ENCODE measurements at places on chromosomes 7 and 10.

DNA sequence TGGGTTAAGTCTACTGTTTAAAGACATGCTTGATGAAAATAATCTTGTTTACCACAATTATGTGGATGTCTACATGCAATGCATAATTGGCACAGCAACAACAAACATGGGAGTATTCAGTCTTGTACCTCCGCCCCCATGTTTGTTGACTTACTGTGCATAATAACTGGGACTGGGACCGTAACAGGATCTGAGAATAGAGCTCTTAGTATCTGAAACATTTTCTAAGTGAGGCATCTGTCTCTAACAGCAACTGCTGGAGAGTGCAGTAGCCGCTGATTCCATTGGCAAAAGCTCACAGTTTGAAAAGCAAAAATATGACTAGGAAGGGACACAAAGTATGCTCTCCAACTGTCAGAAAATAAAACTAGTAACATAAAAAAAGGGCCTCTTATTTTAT lies 61.6 kb downstream of the ENO4 start:
- no peak for DNase-seq

- DNase-seq = no peak
Measured at GRCh38 chr7:66138994-66139752, 24.5 kb downstream of the CRCP start.

DNA sequence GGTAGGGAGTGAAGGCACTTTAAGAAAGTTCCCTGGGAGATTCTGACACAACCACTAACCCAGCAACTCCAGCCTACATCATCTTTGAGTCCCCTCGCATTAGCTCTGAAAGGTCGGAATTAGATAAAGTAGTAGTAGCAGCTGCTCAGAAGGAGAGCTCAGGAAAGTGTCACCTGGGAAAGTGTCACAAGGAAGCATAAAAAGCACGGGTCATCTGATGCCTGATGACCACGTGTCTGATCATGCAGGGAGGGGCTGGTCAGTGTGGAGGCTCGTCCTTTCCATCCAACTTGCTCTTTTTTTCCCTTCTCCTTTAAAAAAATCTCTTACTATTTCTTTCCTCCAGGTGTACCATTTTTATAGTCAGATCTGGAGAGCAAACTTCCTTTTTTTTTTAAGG lies 47.1 kb upstream of the PDCD4 start:
- no peak for DNase-seq

- no peak for DNase-seq
Measured at GRCh38 chr7:38775506-38776175, 133.3 kb downstream of the VPS41 start.

DNA sequence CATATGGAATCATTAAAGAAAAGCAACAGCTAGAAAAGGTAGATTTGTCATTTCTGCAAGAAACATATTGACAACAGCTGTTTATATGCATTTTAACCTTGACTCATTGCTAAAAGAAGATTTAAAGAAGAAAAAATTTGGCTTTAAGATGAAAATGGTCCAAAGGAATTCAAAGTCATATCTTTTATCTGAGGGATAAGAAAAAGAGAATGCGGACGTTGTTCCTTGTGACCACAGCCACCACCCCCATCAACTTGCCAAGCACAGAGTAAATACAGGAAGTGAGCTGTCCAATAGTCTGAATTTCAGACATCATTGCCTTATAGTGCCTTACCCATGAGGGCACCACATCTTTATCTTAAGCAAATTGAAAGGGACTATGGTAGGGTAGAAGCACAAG lies 7.3 kb upstream of the CRPPA start:
- DNase-seq = no peak

- DNase-seq = no peak
Measured at GRCh38 chr10:125773687-125774543, 1.7 kb downstream of the MMP21 start.

- no peak for DNase-seq
Measured at GRCh38 chr10:60910543-60910942, 33.4 kb downstream of the RHOBTB1 start.

- DNase-seq = no peak
Measured at GRCh38 chr10:43712821-43713584, 64.3 kb upstream of the ZNF32 start.

- no peak for DNase-seq
Measured at GRCh38 chr10:113967126-113967525, 76.5 kb upstream of the ADRB1 start.

GRCh38 chr7:106599343-106599698 lies 61.6 kb downstream of the CCDC71L start:
- DNase-seq = no peak

DNA sequence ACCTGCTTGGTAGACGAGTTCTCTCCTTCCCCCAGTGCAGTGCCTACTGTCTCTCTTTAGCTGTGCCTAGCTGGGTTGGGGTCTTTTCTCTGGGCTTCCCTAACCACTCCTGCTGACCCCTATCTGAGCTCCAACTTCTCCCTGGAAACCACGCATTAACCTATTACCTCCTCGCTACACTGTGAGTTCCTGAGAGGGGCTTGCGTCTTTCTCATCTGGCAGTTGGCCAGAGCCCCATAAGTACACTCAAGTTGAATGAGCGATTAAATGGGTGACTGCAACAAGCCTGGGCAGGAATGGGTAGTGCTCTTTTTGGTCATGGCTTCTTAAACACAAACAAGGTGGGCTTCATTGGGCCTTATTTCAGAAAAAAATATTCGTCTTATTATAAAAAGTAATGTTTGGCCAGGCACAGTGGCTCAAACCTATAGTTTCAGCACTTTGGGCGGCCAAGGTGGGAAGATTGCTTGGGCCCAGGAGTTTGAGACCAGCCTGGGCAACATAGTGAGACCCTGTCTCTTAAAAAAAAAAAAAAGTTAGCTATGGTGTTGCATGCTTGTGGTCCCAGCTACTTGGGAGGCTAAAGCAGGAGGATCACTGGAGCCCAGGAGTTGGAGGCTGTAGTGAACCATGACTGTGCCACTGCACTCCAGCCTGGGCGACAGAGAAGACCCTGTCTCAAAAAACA lies 41.4 kb downstream of the SYPL1 start:
- no peak for DNase-seq

GRCh38 chr7:67619175-67619574 lies 622.5 kb downstream of the TYW1 start:
- no peak for DNase-seq

GRCh38 chr7:91455411-91455810 lies 191.2 kb downstream of the FZD1 start:
- DNase-seq = no peak

- DNase-seq = no peak
Measured at GRCh38 chr7:111101856-111102646, 11.1 kb downstream of the LRRN3 start.

DNA sequence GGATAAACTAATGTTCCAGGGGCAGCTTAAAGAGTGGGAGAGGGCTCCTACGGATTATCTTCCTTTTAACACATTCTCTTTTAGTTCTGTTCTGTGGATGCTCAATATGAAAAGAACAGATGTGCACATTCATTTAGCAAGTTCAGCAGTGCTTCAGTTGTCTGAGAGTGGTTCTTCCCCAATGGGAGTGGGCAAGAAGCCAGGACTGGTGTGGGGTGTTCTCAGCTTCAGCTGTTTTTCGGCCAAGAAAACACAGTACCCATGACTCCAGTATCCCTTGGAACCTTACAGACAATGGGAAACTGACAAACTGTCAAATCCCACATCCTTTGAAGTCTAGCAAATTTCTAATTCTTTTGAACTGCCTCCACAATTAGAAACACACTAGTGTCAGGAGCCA lies 71.5 kb upstream of the LRRC17 start:
- DNase-seq = no peak

GRCh38 chr10:7634142-7634894 lies 32.4 kb downstream of the ITIH5 start:
- no peak for DNase-seq

- no peak for DNase-seq
Measured at GRCh38 chr10:79360499-79361342, 13.5 kb downstream of the PPIF start.

GRCh38 chr10:4848356-4849041 lies 22.5 kb downstream of the AKR1E2 start:
- no peak for DNase-seq

- DNase-seq = no peak
Measured at GRCh38 chr7:134804351-134804750, 24.9 kb downstream of the CALD1 start.

- no peak for DNase-seq
Measured at GRCh38 chr10:71323407-71323806, 4.3 kb downstream of the SLC29A3 start.

DNA sequence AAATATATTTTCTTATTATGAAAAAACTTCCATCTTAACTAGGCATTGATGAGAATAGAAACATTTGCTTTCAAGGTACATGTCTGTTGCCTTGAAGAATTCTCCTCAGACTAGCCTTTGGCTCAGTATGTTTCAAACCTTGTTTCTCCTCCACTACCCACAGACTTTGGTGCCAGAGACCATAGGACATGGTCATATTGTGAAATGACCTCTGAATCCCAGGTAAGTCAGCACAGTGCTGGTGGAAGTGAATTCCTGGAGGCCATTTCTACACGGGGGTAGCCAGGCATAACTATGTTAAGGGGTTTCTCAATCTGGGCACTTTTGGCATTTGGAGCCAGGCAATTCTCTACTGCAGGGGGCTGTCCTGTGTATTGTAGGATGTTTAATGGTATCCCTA lies 112.3 kb upstream of the FAM133B start:
- DNase-seq = no peak

Measured in stimulated activated CD8-positive, alpha-beta memory T cell treated with anti-CD3 and anti-CD28 coated beads, Interleukin-2, amount 100 ng/mL, for 48 hours (primary cell).